ENCODE measurements at places on chromosomes 4 and X.

DNA sequence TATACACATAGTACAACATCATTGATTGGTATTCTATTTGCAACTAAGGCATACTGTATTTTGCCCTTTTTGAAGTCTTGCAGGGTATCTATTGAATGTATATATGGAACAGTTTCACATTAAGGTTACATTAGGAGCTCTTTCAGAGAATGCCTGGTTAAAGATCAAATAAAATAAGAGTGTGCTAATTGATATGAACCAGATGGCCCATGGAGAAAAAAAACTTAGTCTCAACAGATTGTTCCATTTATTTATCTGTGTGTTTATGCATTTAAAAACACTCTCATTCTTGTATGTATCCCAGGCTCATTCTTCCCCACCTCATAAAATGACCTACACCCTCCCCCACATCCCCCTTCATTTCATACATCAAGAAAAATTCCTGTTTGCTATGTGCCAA is 35.2 kb upstream of the GRIA2 start:
- no peak for DNase-seq

- no peak for DNase-seq
These were observed 101.5 kb upstream of the AFAP1 start for GRCh38 chr4:8041172-8041571.

DNA sequence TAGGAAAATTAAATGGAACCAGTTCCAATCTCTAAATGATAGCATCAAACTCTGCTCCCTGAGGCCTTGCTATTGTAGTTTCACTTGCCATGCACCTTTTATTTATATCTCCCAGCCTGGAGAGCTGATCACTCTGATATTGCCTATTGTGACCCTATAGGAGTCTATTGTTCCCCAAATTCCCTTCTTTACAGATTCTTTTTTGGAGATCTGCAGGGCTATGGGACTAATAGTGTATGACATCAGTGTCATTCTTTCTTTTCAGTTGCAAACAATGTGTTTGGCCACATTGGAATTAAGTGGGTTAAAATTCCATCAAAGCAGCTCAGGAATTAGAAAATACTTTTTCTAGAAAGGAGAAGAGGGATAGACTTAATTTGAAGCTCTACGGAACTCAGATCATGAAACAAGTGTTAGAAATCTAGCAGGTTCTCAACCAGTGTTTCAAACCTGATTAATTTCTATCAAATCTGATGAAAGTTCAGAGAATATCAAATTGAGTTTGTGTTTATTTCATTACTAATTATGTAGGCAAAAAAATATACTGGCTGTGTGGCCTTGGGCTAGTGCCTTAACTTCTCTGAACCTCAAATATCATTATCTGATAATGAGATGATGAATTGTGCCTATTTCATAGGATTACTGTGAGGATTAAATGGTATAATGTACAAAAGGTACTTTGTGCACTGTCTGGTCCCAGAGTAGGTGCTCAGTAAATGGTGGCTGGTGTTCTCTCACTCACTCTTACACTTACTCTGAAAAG is 71.4 kb downstream of the COL4A6 start:
- DNase-seq: no peak

DNA sequence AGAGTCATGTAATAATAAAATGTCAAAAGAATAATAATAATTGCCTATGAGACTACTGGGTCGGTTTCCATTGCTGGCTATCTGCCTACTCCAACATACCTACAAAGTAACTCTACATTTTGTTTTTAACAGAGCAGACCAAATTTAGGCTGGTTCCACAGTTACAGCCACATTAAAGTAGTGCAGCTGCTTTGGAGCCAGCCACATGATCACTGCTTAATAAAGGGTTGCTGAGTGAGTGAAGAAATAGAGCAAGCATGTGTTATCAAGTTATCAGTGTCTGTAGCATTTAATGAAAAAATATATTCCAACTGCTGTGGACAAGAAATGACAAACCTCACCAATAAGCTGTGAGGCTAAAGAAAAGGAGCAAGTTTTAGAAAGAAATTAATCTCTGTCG is 782.3 kb downstream of the PCDH18 start:
- DNase-seq: no peak

DNA sequence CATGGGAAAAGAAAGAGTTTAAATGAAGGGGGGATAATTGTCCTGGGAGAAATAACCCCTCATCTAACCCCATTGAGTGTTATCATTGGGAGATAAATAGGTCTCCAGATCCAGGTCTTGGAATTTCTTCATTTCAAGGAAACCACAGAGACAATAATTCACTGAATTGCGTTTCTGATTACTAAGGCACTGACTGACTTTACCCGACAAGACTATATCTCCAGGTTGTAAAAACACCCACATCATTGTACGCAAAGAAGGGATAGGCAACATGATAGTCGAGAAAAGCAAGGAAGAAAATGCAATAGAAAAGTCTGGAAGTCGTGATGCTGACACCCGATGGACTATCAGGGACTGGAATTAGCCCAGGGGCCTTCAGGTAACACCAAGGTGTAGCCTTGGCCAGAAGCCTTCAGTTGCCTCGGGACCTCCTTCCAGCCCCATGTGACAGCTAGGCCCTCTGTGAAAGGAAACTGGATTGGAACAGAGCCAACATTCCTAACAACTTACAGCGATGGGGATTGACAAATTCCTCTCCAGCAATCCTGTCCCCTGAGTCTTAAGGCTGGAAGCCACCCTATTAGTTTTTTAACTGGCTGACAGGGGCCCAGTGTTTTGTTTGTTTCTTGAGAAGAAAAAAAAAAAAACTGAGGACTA is 46.5 kb upstream of the RAB9B start:
- DNase-seq: no peak

DNA sequence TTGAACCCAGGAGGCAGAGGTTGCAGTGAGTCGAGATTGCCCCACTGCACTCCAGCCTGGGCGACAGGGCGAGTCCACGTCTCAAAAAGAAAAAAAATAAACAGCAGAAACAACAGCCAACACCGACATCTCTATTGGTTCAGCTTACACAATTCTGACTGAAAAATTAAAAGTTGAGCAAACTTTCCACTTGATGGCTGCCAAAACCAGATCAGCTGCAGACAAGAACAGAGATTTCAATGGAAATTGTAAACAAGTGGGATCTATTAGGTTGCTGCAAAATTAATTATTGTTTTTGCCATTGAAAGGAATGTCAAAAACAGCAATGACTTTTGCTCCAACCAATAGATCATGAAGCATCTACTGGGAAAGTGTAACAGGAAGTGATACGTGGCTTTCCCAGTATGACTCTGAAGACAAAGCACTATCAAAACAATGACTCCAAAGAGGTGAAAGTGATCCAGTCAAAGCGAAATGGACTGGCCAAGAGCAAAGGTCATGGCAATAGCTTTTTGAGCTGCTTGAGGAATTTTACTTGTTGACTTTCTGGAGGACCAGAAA is 26.3 kb downstream of the UPF3B start:
- no peak for DNase-seq

- no peak for DNase-seq
These were observed 156.4 kb upstream of the PCDH10 start for GRCh38 chr4:132992686-132993085.

DNA sequence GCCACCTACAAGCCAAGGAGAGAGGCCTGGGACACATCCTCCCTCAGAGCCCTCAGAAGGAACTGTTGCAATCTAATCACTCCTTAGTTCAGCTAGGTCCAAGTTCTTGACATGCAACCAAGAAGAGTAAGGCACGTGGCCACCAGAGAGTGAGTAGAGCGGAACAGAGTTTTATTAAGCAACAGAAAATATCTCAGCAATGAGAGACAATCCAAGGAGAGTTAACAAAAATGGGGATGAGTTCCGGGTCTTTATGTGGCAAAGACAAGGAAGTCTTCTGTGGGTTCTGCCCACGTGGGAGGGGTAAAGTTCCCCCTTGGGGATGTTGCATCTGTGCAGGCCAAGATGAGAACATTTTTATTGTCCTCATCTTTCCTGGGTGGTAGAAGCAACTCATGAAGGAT is 38.5 kb upstream of the PROM1 start:
- DNase-seq: no peak

DNA sequence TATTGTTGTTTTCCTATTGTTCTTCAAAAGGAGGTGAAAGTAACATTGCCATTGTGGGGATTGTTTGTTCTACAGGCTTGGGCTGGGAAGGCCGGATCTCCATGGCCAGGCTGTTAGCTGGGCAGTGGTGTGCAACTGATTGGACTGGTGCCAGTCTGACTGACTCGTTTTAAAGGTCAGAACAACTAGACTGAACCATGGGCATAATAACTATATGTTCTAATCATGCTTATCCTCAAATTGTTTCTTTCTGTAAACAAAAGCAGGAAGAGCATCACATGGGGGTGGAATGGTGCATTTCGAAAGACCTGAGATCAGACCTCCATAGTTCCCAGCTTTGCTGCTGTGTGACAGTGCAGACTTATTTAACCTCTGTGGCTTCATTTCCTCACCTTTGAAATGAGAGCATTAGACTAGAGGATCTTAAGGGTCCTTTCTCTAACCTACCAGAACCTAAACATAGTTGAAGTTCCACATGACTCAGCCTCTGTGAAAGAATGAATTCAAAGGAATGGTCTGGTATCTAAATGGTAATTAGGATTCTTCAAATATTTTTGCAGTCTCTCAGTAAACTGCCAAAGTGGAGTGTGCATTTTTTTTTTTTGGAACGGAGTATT is 66.7 kb upstream of the PGRMC2 start:
- DNase-seq: no peak

DNA sequence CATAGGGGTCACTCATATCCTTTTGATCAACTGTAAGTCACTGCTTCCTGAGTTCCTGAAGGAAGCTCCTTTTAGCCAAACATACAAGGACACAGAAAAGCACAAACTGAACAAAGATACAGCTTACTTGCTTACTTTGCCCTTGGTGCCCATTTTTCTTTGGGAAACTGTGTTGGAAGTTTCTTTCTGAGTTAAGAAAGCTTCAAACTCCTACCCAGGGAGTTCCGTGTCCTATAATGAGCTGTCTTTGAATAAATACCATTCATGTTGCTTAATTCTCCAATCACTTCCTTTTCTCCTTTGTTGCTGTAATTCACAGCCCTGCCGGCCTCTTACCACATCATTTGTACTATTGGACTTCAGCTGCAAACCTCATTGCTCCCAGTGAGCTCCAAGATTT is at the start of gene ADH4:
TSS of gene ADH4 (minus strand) at position 228 of the 400 bp plus-strand sequence. CDS start at position 153, 75 bp downstream.
- DNase-seq: no peak

DNA sequence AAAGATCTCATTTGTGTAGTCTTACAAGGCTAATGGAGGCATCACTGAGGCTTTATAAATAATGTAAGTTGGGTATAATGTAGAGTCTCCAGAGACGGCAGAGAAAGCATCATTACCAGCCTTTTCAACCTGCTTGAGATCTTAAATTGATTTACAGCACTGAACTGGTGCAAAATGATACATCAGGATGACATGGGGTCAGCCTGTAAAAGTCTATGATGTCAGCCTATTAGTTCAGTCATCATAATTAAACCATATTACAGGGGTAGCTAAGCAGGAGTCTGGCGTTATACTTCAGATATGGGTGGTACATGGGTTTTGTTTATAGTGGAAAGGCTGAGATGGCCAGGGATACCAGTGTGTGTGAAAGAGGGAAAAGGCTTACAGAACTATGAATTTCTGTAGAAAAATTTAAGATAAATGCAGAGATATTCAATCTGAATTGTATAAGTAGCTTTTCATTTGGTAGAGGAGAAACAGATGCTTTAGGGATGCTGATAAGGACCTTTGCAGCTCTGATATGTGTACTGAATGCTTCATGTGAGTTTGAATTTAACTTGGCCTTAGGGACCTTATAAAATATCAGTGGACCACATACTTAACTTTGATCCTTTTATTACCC is 2.7 kb downstream of the SMAD1 start:
- DNase-seq: no peak

DNA sequence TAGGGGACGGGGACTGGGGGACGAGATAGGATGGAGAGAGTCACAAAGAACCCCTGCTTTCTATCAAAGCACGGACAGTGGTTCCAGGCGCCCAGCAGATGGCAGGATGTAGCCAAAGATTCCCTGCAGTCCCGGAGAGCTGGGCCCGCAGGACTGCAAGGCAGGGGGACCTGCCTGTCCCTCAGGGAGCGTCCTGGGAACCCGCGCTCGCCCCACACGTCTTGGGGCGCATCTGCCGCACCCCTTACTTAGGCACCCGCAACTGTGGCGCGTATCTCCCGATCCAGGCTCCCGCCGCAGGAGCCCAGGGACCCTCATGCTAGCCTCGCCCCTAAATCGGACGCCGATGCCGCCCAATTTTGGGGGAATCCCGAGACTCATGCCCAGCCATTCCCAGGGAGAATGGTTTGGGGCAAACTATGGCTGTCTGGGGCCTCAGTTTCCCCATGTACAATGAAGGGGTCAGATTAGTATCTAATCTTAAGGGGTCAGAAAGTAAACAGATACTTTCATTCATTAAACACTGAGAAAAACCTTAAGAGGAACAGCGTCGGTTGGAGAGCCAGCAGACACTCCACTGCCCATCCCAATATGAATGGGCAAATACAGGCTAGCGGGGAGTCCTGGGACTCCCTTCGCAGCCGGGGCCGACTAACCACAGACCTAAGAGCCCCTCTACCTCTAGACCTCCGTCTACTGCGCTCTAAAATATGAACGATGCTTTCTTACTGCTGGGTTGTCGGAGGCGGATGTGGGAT is 581 bp upstream of the STK32B start:
- no peak for DNase-seq

DNA sequence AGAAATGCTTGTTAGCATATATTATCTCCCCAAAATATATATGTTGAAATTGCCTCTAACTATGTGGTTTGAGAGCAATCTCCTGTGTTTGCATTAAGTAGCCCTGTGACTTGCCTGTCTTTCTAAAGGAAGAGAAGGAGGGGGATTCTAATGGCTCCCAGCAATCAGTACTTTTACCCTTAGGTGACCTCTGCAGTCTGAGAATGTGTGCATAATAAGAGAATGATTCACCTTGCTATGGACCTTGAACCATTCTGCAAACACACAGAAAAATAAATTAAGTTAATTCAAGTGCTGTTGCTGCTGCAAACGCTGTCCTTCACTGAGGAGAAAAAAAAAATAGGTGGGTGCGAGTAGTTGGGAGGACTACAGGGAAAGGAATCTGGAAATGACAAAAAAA is 322.2 kb downstream of the IQCM start:
- DNase-seq: no peak

DNA sequence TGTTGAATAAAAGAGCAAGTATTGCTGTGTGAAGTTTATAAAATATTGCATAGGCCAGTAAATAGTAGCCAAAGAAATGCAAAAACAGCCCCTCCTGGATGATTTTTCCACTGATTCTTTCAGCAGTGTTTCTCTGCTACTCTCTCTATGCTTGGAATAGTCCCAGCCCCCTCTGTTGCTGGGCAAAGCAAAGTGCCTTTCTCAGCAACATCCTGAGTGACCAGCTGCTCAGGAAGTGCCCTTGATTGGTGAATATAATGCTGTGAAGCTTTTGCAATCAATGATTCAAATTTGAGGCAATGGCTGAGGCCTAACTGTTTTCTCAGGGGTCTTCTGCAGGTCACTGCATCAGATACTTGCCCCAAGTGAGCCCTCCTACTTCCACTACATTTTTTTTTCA is 656.7 kb downstream of the ZNF674 start:
- no peak for DNase-seq
